ENCODE measurements at places on chromosomes 2 and 18. TPM values are rescaled to one million over a fixed set of nuclear protein-coding genes. Genes with fewer than 3 reads are reported as not detected.

Gene TCF23
- not detected for total RNA-seq

Gene RAPGEF4
- 11.3 TPM for total RNA-seq

- peak; percentile 55 for DNase-seq
Measured at GRCh38 chr18:79068341-79068936, 755 bp upstream of the ATP9B start.

GRCh38 chr18:38933910-38934510 lies 1368.4 kb upstream of the CELF4 start:
- no peak for DNase-seq

GRCh38 chr2:200756618-200757321 lies 54.9 kb upstream of the BZW1 start:
- DNase-seq, result peak; percentile 19

DNA sequence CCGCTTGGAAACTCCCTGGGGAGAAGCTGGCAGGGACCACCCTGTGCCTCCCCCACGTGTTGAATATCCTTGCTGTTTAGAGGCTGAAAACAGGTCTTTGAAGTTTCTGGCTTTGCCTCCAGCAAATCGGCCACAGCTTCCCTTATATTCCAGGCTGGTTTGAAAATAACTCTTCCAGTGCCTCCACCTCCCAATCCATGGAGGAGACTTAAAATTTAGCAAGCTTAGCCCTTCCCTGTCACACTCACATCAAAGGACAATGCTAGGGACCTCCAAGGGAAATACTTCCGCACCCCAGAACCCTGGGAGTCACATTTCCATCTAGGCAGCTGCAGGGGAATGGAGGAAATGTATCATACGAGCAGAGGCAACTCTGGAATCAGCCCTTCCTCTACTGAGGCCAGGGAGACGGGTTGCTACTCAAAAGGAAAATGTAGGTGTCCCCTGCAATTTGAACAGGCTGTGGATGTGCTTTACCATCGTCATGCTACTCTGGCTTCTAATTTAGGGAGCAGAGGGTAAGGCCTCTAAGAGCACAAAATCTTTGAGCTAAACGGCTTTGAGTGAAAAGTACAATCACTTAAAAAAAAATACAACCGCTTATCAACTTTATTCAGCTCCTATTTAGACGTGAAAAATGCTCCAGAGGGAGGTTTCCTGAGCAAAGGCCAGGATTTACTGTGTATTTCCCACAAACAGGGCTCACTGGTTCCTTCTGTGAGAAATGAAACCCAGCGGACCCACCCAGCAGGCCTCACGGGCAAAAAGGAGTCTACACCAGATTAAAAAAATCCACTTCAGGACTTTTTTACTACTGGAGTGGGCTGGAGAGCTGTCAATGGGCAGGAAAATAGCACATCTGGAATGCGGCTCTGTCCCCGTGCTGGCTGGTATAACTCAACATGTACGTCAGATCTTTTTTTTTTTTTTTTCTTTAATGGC lies 49.4 kb upstream of the PKDCC start:
- DNase-seq, result peak; percentile 50

DNA sequence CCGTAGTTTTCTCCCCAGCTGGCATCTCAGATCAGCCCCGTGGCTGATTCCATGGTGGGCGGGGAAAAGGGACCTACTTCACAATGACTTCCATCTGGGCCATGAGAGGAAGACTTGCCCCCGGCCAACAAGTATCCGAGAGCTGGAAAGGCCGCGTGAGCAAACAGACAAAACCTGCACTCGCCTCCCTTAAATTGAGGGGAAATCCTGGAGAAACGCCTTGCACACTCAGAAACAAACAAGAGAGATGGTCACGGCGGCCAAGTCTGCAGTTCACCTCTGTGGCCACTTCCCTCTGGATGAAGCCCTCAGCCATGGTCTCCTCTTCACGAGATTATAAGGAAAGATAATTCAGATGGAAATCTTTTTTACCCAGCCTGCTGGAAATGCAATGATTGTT lies 39.4 kb upstream of the TPO start:
- DNase-seq, result no peak

DNA sequence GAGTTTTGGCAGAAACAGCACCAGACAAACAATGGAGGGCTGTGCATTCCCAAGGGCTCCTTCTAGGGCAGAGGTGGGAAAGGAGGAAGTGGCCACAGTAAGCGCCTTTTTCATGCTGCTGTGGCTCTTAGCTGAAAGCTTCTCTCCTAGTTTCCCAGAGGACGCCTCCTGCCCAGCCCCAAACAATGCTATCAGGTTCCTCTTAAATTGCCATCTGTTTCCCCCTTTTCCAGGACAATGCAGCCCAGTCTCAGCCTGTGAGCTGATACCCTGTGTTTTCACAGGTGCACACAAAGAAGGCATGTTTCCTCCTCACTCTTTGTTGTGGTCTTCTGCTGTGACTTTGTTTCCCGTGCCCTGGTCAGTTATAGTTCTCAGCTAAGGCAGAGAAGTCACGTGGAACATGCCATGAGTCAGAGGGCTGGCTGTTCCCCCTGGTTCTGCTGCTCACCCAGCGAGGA lies 5.4 kb upstream of the FAM124B start:
- DNase-seq, result no peak

GRCh38 chr2:233081232-233081730 lies 21.1 kb downstream of the INPP5D start:
- no peak for DNase-seq
